ENCODE measurements at places on chromosomes 1 and 21. TPM values are rescaled to one million over a fixed set of nuclear protein-coding genes. Genes with fewer than 3 reads are reported as not detected.

The TP53BP2 gene
- 66.4 TPM for total RNA-seq

The CFHR5 gene
- total RNA-seq, result not detected

The S100A14 gene
- total RNA-seq, result 106 TPM

DNA sequence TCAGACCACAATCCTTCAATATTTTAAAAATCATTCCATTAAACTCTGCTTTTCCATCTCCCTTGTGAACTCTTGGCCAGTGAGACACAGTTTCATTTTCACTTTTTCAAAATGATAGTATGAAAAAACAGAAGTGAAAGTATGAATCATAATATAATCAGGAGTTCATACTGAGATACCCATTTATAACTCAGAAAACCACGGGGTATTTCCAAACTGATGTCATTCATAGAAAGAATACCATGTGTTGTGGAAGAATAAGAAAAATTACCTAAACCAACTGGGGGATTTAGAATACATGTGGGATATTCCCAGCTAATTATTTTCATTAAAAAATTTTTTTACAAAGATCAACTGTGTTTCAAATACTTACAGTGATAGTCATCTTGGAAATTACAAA is 149.9 kb downstream of the MRPL39 start:
- H3K27me3 ChIP-seq, result no peaks in the 10 kb centered on the region
- no peak for DNase-seq
- H3K27ac ChIP-seq, result peak overlapping the region; percentile 88
- no peaks in the 10 kb centered on the region for H3K4me1 ChIP-seq
- no peaks in the 10 kb centered on the region for H3K36me3 ChIP-seq
- peak overlapping the region; percentile 28 for H3K4me3 ChIP-seq

DNA sequence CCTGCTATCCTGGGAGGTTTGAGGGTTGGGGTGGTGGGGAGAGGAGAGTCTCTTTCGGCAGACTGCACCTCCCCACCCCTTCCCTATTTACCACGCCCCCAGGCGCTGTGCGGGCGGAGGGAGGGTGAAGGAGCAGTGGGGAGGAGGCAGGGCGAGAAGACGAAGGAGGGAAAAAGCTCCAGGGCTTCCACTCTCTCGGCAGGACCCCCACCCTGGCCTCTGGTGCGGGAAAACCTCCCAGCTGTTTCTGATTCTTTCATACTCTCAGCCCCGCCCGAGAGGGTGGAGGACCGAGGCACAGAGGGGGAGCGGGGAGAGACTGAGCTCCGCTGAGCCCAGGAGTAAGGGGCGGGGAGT is 866 bp upstream of the WNT2B start:
- H3K27ac ChIP-seq, result no peak overlapping the region
- peak overlapping the region; percentile 69 for H3K4me3 ChIP-seq
- H3K36me3 ChIP-seq, result peaks cover 17% of the 10 kb centered on the region
- peaks cover 36% of the 10 kb centered on the region for H3K27me3 ChIP-seq
- H3K4me1 ChIP-seq, result no peaks in the 10 kb centered on the region

GRCh38 chr1:234989479-234990327 is 138.9 kb downstream of the TOMM20 start:
- H3K36me3 ChIP-seq, result peaks cover 5% of the 10 kb centered on the region
- H3K27ac ChIP-seq, result no peak overlapping the region
- peaks cover 36% of the 10 kb centered on the region for H3K4me1 ChIP-seq
- no peaks in the 10 kb centered on the region for H3K27me3 ChIP-seq
- DNase-seq, result no peak
- no peak overlapping the region for H3K4me3 ChIP-seq

- H3K4me1 ChIP-seq, result no peaks in the 10 kb centered on the region
- no peak overlapping the region for H3K27ac ChIP-seq
- no peaks in the 10 kb centered on the region for H3K36me3 ChIP-seq
- no peaks in the 10 kb centered on the region for H3K27me3 ChIP-seq
- no peak for DNase-seq
These were observed 19.1 kb downstream of the DIP2A start for GRCh38 chr21:46477765-46478164.
